ENCODE measurements at places on chromosomes 16 and 17.
A peak's percentile ranks its signal among the peaks of the same experiment; 100 is the strongest.

DNA sequence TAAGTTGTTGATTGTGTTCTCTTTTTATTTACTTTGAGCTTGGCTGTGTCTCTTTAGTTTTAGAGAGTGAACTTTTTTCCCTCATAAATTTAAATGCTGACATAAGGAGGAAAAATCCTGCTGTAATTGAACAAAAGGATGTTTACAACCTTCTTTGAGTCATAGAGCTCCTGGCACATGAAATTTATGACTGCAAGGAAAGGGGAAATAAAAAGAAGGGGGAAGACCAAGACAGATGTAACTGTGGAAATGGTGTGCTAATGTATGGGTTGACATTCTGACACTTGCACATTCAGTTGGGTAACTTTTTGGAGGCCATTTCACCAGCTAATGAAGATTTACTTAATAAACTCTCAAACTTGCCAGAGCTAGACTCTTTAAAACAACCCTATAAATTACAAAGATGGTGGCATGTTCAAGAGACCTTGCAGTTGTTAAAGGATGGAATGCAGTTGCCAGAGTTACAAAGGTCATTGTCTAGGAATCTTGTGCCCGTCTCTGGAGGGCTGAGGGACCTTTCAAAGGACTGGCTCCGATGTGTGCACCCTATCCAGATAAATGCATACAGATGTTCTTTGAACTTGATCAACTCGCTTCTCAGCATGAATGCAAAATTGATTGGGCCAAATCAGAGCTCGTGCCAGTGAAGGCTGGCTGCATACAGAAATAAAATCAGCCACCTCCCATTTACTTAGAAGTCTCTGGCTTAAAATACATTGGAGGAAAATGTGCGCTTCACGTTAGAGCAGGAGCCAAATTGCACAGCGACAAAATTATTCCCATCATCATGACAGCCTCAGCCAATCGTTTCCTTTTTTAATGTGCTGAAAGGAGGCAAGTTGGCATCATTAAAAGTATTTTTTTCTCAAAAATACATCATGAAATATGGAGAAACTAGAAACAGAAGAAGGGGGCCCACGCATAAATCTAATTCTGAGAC lies 289.0 kb upstream of the XYLT1 start:
- DNase-seq: no peak

- DNase-seq: no peak
Observed at GRCh38 chr16:87687126-87687910, 78.5 kb downstream of the KLHDC4 start.

DNA sequence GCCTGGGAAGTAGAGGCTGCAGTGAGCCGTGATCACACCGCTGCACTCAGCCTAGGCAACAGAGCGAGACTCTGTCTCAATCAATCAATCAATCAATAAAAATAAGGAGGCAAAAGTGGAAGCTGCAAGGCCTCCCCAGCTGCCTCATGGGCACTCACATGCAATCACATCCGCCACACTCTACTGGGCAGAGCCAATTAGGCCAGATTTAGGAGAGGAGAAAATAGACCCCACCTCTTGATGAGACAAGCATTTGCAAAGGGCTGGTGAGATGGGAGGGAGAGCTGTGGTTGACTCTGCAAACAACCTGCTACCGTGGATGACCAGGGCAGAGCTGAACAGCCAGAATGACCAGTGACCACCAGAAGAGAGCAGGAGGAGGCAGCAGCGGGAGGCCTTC lies 14.7 kb upstream of the GSG1L start:
- no peak for DNase-seq

DNA sequence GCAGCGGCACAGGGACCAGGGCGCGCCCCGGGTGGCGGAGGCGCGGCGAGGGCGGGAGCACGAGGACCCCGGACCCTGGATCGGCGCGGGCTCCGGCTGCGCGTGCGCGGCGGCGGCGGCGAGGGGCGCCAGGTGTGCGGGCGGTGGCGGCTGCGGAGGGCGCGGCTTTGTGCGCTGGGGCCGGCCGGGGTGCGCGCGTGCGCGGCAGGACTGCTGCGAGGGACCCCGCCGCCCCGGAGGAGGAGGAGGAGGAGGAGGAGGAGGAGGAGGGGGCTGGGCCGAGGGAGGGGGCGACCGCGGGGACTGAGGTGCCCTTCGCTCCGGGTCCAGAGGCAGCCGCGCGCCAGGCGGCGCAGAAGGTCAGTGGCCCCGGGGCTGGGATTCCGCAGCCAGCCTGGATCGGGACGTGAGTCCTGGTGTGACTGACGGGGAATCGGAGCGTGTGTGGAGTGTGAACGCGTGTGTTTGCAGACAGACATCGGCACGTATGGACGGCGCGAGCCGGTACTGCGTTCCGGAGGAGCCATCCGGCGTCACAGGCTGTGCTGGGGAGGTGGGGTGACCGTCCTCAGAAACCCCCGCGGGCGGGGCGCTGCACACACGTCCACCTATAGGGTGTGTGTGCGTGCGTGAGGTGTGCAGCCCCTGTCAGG lies 19.5 kb upstream of the RAP1GAP2 start:
- DNase-seq: peak; percentile 83

DNA sequence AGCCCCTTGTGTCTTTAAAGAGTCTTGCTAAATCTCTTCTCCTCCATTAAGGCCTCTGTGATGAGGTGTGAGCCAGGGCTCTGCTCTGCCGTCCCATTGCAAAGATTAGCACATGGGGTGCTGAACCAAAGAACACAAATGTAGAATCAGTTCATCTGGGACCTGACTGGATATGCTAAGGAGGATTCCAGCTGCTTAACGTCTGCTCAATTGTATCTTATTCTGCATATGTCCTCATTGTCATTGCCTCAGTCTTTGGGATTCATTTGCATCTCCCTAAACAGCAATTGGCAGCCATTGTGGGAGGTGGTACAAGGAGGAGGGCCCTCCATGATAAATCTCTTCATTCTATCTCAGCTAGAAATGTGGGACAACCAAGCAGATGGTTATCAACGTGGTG lies 106.3 kb upstream of the ADAMTS18 start:
- DNase-seq: no peak

GRCh38 chr16:58040945-58041627 lies 15.5 kb downstream of the MMP15 start:
- no peak for DNase-seq

- DNase-seq: peak; percentile 5
Observed at GRCh38 chr16:28504707-28505404, 1.8 kb downstream of the IL27 start.

GRCh38 chr16:89018282-89019158 lies 41.5 kb upstream of the CBFA2T3 start:
- DNase-seq: no peak

- no peak for DNase-seq
Observed at GRCh38 chr17:82128287-82128686, 30.3 kb upstream of the FASN start.

DNA sequence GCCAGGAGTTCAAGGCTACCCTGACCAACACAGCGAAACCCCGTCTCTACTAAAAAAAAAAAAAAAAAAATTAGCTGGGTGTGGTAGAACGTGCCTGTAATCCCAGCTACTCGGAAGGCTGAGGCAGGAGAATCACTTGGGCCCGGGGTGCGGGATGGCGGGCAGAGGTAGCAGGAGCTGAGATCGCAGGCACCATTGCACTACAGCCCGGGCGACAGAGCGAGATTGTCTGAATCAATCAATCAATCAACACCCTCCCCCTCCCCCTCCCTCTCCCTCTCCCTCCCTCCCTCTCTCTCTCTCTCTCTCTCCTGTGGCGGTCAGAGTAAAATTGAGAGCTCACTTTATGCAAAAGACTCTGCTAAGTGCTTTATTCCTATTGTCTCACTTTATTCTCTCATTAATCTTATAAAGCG lies 1.2 kb downstream of the HSDL1 start:
- no peak for DNase-seq
